Posterior cingulate gyrus (tissue), 11 donors: ENCODE measurements at places on chromosomes 2 and 18.

DNA sequence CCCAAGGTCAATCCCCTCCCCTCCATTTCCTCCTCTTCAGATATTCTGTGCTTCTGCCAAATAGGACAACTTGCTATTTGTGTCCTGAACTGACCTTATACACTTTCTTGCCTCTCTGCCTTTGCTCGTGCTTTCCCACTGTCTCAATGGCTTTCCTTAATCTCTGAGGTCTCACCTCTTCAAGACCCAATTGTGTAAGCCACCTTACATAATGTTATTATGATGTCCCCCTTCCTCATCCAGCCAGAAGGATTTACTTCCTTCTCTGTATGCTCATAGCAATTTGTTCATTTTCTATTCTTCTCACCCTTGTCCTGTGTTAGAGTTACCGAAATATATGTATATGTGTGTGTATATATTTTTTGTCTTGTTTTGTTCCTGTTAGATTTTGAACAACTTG lies 26.9 kb upstream of the DARS1 start:
- DNase-seq: no peak

- no peak for DNase-seq
These were observed 82.9 kb downstream of the DYNAP start for GRCh38 chr18:54673936-54674335.

DNA sequence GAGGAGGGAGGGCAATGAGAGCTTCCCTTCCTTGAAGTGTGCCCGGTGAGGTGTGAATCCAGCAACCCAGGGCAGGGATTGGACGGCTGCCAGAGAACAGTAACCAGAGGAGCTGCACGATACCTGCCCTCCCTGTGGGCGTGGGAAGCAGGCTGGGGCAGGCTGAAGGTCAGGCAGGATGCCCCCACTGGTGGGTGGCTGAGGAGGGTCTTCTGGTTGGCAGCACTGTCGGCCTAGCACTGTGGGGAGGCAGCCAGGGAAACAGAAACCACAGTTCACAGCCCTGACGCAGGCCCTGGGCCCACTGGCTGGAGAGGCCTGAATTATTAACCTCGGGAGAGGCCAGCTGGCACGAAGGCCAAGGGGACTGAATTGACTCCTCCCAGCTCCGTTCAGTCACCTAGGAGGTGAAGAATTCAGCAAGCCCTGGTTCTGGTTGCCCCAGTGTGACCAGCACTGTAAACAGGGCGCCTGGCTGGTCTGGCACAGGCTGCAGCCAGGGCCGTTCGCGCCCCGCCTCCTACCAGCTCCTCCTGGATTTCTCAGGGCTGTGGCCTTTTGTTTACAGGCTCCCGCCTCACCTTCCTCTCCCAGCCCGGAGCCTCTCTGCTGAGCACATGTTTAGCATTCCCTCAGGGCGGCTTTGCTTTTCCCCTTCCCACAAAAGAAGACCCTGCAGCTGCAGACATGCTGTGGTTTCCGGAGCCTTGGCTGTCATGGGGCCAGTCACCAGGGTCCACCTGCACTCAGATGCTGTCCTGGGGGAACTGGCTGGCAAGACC lies 97.8 kb downstream of the B3GNT2 start:
- DNase-seq: no peak

DNA sequence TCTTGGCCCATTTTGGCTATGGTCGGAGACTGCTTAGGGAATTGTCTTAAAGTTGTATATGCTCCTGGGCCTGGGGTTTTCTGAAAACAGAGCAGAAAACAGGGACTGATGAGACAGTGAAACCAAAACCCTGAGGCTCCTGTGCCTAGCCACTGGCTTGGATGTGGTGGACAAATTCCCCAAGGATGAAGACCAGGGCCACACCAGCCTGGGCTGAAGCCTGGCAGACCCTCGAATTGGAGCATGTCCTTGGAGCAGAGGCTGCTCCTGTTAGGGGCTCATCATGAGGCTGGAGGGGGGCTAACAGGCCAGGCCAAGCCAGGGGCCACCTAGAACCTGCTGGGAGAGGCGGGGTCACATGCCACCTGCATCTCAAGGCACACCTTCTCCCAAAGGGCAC lies 68.1 kb downstream of the STPG4 start:
- no peak for DNase-seq

DNA sequence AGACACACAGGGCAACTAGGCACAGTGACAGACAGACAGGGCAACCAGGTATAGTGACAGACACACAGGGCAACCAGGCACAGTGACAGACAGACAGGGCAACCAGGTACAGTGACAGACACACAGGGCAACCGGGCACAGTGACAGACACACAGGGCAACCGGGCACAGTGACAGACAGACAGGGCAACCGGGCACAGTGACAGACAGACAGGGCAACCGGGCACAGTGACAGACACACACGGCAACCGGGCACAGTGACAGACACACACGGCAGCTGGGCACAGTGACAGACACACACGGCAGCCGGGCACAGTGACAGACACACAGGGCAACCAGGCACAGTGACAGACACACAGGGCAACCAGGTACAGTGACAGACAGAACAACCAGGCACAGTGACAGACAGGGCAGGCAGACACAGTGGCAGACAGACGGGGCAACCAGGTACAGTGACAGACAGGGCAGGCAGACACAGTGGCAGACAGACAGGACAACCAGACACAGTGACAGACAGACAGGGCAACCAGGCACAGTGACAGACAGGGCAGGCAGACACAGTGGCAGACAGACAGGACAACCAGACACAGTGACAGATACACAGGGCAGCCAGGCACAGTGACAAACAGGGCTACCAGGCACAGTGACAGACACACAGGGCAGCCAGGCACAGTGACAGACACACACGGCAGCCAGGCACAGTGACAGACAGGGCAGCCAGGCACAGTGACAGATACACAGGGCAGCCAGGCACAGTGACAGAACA lies 64.7 kb upstream of the RAB6C start:
- DNase-seq: peak; percentile 54

- DNase-seq: no peak
These were observed 984.5 kb downstream of the TSN start for GRCh38 chr2:122739732-122740593.

DNA sequence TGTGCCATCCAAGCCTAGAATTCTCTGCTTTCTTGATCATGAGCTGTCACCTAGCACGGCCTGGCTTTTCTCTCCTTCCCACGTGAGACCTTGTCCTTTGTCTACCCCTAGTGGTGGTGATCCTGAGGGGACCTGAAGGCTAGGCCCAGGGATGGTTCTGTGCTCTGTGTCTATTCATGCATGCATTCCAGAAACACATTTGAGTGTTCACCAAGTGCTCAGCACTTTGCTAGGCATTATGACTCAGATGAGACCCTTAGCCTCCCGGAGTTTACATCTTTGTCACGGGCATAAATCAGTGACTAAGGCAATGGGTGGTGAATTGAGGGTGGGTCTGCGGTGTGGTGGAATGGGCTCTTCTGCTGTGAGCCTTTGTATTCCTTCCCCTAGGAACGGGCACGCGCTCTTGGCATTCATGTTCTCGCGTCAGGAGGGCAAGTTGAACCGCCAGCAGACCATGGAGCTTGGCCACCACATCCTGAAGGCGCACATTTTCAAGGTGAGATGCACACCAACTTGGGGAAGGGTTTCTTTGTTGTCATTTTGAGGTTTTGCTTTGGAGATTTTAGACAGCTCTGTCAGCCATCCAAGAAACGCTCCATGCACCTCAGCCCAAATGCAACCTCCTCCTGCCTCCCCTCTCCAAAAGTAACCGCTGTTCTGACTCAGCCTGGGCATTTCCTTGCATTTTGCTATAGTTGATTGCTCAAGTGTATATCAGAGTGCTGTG lies 100.9 kb downstream of the WDSUB1 start:
- no peak for DNase-seq

DNA sequence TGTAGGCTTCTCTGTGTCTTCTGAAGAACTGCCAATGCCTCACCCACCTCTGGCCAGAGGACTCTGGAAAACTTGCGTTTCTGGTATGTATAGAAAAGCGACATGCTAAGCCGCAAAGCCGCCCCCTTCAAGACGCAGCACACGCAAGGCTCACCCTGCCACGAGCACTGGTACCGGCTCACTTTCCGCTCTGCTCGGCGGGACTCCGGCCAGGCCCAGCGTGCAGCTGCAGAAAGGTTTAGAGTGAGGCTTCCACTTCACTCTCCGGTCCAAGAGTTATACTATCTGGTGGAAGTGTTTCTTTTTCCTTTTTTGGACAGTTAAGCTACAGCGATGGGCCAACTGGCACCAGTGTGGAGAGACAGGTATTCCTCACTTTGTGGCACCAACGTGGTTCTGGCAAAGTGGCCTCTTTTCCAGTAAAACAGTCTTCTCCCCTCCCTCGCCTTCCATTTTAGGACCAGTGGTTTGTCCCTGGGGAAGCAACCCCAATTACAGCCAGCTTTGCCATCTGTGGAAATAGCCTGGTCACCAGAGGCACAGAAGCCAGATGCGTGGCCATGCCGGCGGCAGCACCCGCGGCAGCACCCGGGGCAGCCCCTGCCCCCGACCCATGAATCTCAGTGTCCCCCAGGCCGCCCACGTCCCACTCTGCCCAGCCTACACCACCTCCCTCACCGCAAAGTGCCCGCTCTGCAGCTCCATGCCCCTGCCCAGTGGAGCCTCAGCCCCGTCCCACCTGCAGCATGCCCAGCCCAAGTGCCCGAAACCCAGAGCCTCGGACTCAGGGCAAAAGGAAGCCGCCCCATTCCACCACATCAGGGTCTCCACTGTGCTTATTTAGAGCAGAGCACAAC lies 91.6 kb upstream of the CTDP1 start:
- peak; percentile 5 for DNase-seq

DNA sequence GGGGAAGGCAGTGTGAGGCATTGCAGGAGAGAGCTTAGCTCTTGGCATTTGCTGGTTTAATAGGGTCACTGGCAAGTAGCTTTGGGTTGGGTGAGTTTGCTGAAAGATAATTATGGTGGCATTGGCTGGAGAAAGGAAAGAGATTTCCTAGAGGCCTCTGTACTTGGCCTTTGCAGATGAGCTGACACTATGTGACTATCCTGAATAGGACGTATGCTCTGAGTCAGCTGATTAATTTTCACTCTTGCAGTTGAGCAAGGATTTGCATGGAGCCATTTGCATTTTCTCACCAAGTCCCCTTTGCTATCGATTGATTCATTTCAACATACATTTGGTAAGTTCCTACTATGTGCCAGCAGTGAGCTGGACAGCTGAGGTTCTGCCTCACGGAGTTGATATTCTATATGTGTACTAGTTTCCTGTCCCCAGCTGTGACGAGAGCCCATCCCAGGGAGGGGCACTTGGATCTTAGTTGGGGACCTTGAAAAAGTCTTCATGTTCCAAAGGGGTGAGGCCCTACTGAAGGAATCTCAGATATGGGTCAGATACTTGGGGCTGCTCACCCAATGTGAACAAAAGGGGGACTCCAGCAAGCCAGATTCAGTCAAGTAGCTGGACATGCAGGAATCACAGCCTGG lies 245.7 kb downstream of the LOXHD1 start:
- no peak for DNase-seq

DNA sequence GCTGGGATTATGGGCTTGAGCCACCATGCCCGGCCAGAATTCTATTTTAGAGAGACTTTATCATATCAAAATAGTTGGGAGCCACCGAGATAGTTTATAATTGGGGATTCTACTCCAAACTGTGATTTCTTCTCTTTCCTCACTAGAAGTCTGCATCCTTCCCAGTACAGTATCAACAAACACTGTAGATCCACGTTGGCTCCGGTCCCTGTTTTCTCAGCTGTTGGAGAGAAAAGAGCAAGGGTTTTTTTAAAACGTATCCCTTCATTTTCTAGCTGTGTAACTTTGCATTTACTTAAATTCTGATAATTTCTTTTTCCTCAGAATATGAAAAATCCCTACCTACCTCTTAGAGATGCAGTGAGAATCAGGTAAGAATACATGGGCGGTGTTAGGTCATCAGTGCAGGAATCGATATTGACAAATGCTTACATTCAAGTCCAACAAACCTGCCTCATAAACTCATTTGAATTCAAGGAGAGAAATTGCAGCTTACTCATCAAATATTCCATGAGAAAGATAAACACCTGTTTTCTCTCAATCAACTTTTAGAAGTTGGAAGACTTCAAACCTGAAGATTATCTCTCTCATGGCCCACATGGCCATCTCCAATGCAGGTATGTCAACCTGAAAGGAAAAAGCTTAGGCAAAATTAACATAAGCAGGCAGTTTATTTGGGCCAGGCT lies 17.7 kb upstream of the PDCL3 start:
- no peak for DNase-seq

GRCh38 chr18:59907660-59908059 lies 7.9 kb downstream of the PMAIP1 start:
- DNase-seq: no peak

GRCh38 chr18:6859676-6860422 lies 130.3 kb downstream of the ARHGAP28 start:
- DNase-seq: no peak

- no peak for DNase-seq
These were observed 142.9 kb downstream of the CCDC102B start for GRCh38 chr18:68940754-68941153.

DNA sequence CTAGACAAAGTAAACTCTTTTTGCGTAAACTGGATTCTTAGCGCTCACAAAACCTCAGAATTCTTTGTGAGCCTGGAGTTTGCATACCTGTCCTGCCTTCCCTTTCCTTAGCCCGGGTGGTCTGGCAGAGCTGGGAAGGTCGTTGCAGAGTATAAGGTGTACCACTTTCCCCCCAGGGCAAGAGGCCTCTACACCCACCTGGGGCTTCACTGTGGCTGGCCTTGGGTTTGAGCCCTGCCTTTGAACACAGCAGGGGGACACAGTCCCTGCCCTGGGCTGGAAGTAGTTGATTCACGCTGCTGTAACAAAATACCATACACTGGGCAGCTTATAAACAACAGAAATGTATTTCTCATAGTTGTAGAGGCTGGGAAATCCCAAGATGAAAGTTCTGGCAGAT lies 133.9 kb downstream of the B3GNT2 start:
- no peak for DNase-seq

GRCh38 chr2:118525346-118525745 lies 322.1 kb downstream of the EN1 start:
- no peak for DNase-seq

- DNase-seq: no peak
These were observed 45.4 kb upstream of the LTBP1 start for GRCh38 chr2:32901313-32901712.

DNA sequence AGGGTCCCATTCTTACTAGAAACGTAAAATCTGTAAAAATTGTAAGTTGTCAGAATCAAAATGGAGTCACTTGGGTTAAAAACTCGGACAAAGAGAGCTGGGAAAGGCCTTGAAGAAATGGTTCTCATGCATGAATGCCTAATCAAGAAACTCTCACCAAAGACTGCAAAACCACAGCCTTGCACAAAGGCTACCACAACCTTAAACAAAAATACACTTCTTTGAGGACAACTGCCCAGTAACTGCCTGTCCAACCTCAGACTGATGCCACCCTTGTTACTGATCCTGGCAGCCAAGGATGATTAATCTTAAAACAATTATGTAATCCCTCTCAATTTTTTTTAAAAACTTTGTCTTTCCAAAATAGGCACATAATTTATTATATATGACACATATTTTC lies 299.3 kb downstream of the CCDC85A start:
- DNase-seq: no peak

GRCh38 chr2:102826904-102827303 lies 65.1 kb downstream of the TMEM182 start:
- no peak for DNase-seq

- DNase-seq: no peak
These were observed 189.6 kb downstream of the GALNT1 start for GRCh38 chr18:35771172-35771571.
